ENCODE measurements at places on chromosomes 16 and 17.

DNA sequence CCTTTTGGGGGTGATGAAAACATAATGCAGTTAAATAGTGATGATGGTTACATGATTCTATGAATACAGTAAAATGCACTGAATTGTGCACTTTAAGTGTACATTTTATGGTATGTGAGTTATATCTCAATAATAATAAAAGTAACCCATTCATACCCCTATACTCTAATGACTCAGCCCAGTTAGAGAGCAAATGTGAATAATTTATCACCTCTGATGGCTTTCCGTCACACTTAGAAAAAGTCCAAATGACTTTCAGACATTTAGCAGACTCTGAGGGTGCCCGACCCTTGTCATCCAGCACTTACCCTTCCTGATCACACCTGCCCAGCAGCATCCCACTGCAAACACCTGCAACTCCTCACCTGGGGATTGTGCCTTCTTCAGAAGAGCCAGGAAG lies 148.1 kb upstream of the MAF start:
- DNase-seq = no peak

GRCh38 chr17:48610282-48611211 lies at the start of gene HOXB7:
TSS of gene HOXB7 (minus strand) at chr17:48611017. CDS start at chr17:48610918, 99 bp downstream.
- no peak for DNase-seq

- DNase-seq = no peak
Measured at GRCh38 chr17:40097931-40098845, 2.2 kb downstream of the NR1D1 start.

- DNase-seq = no peak
Measured at GRCh38 chr17:53527473-53527872, 295.3 kb upstream of the KIF2B start.

GRCh38 chr16:90054554-90054953 lies 22.6 kb downstream of the PRDM7 start:
- no peak for DNase-seq
